Activated CD4-positive, alpha-beta memory T cell treated with anti-CD3 and anti-CD28 coated beads for 36 hours (primary cell): ENCODE measurements at places on chromosomes 4 and X. TPM values are rescaled to one million over a fixed set of nuclear protein-coding genes. Genes with fewer than 3 reads are reported as not detected.

GRCh38 chr4:55356991-55357461, 11.0 kb downstream of the SRD5A3 start:
- no peak for DNase-seq

DNA sequence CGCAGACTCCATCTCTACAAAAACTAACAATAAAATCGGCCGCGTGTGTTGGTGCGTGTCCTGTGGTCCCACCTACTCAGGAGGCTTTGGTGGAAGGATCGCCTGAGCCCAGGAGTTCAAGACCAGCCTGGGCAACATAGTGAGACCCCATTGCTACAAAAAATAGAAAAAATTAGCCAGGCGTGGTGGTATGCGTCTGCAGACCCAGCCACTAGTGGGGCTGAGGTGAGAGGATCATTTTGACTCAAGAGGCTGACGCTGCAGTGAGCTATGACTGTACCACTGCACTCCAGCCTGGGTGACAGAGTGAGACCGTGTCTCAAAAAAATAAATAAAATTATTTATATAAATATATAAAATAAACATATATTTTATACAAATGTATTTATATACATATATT, 22.3 kb downstream of the ASMTL start:
- DNase-seq = peak; percentile 42

DNA sequence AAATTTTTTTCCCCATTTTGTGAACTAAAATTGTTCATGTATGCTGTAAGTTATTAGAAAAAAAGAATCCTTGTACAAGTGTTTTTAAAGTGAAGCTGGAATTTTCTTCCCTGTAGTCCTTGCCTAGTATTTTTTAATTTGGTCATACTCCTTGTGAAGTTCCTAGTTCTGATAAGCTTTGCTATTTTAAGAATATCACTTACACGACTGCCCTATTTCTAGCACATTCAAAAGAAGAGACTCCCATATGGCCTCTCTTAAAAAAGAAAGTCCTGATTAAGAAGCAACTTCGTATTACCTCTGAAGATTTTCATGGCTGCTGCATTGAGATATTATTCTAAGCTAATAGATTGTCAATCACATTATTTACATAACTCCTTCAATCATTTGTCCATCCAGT, 87.2 kb downstream of the KLHL8 start:
- no peak for DNase-seq

ZBTB49 gene
- total RNA-seq = 4.3 TPM

DNA sequence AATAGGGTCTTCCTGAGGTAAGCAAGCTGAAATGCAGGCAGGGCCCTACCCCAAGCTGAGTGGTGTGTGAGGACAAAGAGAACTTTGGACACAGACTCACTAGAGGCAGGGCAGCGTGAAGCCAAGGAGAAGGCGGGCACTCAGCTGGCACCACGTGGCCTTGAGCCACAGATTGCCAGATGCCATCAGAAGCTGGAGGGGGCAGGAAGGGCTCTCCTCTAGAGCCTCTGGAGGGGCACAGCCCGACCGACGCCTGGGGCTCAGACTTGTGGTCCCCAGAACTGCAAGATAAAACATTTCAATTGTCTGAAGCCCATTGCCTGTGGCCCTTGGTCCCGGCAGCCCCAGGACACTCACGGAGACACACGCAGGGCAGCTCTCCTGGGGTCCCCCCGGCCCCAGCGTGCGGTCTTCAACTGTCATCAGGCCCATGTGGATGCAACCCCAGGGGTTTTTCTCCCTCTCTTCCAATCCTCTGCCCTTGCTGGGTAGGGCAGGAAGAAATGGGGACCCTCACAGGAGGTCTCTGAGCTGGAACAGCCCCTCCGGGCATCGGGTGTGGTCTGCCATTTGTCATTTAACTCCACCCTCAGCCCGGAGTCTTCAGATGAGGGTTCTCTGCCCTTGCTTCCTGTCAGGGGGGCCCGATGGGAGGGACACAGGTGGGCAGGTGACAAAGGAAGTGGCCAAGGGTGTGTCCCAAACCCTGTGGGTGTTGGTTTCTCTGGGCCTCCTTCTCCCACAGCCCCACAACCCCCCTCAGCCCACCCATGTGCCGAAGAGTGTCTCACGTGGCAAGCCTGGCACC, 22.2 kb downstream of the HMX1 start:
- no peak for DNase-seq
